ENCODE measurements at places on chromosomes 3 and 15.

DNA sequence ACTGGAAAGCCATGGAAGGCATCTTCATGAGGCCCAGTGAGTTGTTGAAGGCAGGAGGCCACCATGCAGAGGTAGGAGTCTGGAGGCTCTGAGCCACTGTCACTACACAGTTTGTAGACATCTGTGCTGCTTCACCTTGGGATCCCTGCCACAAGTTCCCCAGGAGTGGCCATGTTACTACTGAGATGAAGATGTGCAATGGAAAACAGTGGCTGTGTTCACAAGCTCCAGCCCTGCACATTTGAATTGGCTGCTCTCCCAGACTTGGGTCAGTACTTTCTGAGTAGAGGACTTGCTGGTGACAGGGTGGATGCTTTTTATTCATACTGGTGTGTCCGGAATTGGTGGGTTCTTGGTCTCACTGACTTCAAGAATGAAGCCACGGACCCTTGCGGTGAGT, 86.9 kb upstream of the C15orf39 start:
- DNase-seq = no peak

GRCh38 chr15:84634228-84634837, 19.8 kb downstream of the WDR73 start:
- no peak for DNase-seq

DNA sequence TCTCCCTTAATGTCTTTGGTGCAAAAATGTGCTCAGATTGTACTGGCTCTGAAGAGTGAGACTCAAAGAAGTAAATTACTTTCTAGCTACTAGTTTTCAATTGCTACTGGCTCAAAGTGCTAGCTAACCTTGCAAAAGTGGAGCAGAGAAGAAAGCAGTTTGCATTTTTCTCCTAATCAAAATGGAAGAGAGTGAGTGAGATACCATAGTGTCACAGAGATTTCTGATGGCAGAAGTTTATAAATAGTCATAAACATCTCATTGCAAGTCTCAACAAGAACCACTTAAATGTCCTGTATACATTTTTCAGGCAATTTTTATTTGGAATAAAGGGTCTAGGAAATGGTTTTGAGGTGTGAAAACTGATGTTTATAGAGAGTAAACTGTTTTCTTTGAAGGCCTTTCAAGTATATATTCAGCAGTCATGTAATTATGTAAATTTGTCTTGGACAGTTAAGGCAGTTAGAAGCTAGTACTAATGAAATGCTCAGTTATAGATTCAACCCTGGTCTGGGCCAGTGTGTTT, 237.7 kb upstream of the GOLIM4 start:
- DNase-seq = no peak

DNA sequence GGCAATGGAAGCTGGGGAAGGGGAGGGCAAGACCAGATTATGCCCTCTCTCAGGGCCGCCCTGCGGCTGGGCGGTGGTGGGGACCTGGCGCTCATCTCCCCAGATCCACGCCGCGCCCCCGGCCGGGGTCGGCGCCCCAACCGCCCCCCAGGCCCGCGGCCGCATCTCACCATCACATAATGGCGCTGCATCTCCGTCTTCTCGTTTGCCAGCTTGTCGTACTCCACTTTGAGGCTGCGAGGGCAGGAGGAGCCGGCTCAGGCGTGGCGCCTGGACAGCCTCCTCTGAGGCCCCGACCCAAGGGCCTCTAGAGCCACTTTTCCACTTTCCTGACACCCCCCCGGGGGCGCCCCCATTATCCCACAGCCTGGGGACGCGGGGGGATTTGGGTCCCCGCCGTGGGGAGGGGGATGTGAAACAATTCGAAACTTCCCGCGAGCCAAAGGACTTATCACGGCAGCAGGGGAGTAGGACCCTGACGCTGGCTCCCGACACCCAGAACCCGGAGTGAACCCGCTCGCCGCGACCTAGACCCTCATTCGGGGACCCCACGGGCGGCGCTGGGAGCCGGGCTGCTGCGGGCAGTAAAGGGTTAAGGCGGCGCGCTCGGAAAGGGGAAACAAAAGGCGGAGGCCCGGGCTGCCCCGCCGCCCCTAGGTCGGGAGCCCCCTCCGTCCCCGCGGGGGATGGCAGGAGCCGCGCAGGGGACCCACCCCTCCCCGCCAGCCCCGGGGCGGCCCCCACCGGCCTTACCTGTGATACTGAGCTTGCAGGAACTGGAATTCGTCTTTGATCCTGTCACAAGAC, 2.1 kb downstream of the TLE3 start:
- peak; percentile 76 for DNase-seq

DNA sequence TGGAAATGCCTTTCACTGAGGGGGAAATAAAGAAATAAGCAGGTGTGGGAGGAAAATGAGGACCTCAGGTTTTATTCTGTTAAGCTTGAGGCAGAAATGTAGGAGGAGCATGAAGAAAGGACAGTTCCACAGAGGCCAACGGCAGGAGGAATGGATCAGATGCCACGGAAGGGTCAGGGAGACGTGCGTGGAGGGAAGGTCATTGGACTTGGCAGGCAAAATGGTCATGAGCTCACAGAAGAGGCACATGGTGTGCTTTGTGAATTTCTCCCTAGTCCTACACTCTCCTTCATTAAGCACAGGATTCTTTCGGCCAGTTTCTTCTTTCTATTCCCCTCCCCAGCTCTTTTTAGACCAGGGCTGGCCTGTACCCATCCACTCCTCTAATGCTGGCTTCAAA, 32.5 kb upstream of the THSD4 start:
- DNase-seq = no peak

DNA sequence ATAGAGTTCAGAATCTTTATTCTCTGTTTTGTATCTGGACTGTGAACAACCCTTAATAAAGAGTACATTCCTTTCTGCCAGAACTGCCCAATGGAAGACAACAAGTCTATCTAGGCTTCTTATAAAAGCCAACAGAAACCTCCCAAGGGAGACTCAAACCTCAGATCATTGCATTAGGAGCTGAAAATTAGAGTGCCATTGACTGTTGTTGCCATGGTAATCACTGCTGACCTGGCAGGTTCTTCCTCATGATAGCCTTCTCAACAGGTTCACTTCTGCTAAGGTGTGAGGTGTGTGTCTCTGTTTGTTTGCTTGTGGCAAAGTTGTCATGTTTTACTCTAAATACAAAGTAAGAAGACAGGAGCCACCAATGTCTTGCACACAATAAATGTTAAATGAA, 79.2 kb downstream of the TMEM108 start:
- DNase-seq = no peak

GRCh38 chr3:177835008-177835407, 637.7 kb upstream of the TBL1XR1 start:
- DNase-seq = peak; percentile 98

DNA sequence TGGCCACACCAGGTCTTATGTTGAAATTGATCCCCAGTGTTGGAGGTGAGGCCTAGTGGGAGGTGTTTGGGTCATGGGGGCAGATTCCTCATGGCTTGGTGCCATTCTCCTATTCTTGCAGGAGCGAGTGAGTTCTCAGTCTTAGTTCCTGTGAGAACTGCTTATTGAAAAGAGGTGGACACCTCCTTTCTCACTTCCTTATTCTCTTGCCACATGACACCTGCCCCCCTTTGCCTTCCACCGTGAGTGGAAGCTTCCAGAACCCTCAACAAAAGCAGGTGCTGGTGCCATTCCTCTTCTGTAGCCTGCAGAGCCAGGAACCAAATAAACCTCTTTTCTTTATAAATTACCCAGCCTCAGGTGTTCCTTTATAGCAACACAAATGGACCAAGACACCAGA, 318.1 kb upstream of the MCTP2 start:
- no peak for DNase-seq

- DNase-seq = no peak
Measured at GRCh38 chr3:99767291-99767690, 50.4 kb upstream of the CMSS1 start.
